HCT116 (cell line): ENCODE measurements at places on chromosomes 1 and 21. TPM values are rescaled to one million over a fixed set of nuclear protein-coding genes. Genes with fewer than 3 reads are reported as not detected.

The HSPA6 gene
- not detected for total RNA-seq

The HFM1 gene
- 0.07 TPM for total RNA-seq

The YTHDF2 gene
- 90.6 TPM for total RNA-seq

The PAQR6 gene
- 10.9 TPM for total RNA-seq

The KRTAP13-2 gene
- total RNA-seq = not detected

The TNFRSF9 gene
- total RNA-seq = 0.20 TPM

- no peak for DNase-seq
- H3K36me3 ChIP-seq = no peaks in the 10 kb centered on the region
- no peaks in the 10 kb centered on the region for H3K4me1 ChIP-seq
- H3K27ac ChIP-seq = no peak overlapping the region
- H3K4me3 ChIP-seq = no peak overlapping the region
These were observed 219.5 kb downstream of the ZP4 start for GRCh38 chr1:237671262-237671661.

DNA sequence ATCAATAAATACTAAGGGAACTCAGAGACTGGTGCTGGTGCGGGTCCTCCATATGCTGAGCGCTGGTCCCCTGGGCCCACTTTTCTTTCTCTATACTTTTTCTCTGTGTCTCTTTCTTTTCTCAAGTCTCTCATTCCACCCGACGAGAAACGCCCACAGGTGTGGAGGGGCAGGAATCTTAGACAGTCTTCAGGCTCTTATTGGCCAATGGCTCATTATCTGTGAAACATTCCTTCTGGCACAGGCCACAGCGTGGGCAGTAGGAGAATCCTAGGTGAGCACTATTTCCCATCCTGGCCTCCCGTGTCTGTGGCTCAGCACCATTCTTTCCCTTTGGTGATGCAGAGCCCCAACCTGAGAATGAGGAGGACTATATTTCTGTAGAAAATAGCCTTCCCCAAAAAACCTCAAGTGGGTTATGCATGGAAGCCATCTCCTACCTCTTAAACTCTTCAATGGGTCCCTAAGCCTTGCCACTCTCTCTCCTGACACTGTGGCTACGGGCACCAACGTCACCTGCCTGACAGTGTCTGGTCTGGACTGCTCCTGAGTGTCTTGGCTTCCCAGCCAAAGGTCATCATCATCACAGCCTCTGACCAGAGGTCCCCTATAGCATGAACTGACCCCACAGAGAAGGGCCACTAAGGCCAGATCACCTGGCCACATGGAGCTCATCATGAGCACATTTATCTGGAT, 6.2 kb upstream of the SLAMF1 start:
- H3K4me1 ChIP-seq = no peaks in the 10 kb centered on the region
- no peak for DNase-seq
- no peaks in the 10 kb centered on the region for H3K36me3 ChIP-seq
- no peak overlapping the region for H3K4me3 ChIP-seq

DNA sequence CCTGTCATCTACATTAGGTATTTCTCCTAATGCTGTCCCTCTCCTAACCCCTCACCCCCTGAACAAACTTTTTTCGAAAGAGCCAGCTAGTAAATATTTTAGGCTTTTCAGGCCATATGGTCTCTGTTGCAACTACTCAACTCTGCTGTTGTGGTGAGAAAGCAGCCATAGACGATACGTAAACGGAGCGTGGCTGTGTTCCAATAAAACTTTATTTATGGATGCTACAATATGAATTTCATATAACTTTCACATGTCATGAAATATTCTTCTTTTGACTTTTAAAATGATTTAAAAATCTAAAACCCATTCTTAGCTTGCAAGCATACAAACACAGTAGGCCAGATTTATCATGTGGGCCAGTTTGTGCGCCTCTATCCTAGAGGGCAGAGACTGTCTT, 11.2 kb upstream of the RPS6KA1 start:
- H3K27ac ChIP-seq = no peak overlapping the region
- no peaks in the 10 kb centered on the region for H3K4me1 ChIP-seq
- no peak for DNase-seq
- no peak overlapping the region for H3K4me3 ChIP-seq
- no peaks in the 10 kb centered on the region for H3K27me3 ChIP-seq

DNA sequence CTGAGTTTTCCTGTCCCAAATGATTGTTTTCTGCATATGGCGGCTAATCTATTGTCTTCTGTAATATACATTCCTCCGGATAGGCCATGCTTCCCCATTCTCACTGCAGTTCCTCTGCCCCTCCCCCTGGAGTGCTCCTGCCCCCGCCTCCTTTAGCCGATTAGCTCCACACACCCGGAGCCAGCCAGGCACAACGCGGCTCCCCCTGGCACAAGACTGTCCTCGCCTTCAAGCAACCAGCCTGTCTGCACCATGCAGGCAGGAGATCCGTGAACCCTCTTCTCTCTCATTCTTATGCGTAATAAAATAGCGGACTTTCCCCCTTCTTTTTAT, 18.0 kb downstream of the SERTAD4 start:
- peak overlapping the region; percentile 17 for H3K4me3 ChIP-seq
- H3K27me3 ChIP-seq = peaks cover 22% of the 10 kb centered on the region
- H3K27ac ChIP-seq = no peak overlapping the region
- peaks cover 18% of the 10 kb centered on the region for H3K4me1 ChIP-seq
- no peaks in the 10 kb centered on the region for H3K36me3 ChIP-seq

- H3K4me1 ChIP-seq = 0 out of 2 replicates have a peak, but pooled peaks cover 3% of the 10 kb centered on the region
- H3K27me3 ChIP-seq = no peaks in the 10 kb centered on the region
- no peak for DNase-seq
- H3K36me3 ChIP-seq = no peaks in the 10 kb centered on the region
- no peak overlapping the region for H3K4me3 ChIP-seq
These were observed 51.8 kb upstream of the GFI1 start for GRCh38 chr1:92538413-92539061.

DNA sequence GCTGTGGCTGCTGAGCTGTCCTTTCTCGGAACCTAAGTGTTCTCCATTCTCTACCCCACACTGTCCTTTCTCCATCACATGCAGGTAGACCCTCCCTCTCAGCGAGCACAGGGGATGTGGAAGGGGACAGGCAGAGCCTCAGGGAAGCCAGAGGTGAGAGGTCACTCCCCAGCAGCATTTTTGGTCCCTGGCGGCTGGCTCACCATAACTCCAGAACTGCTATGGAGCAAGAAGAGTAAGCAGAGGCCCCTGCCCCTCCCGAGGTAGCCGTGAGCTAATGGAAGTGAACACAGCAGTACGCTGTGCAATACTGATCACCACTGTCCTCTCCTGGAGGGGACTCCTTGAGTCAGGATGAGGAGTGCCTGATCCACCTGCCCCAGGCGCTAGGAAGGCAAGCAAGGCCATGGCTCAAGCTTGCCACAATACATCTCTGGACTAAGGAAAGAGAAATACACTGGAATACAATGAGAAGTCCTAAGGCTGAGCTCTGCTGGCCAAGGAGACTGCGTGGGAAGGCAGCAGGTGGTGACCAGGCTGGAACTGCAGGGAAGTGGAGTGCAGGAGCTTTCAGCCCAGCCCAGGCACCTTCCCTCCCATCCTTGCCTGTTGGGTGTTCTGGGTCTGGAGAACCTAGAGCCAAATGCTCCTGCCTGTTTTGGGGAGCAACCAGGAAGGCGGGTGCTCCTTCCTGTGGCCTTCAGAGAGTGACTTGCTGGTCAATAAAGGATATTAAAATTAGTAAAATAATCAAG, 96.2 kb downstream of the LAMC2 start:
- no peaks in the 10 kb centered on the region for H3K36me3 ChIP-seq
- H3K4me1 ChIP-seq = no peaks in the 10 kb centered on the region
- DNase-seq = no peak
- H3K4me3 ChIP-seq = no peak overlapping the region

DNA sequence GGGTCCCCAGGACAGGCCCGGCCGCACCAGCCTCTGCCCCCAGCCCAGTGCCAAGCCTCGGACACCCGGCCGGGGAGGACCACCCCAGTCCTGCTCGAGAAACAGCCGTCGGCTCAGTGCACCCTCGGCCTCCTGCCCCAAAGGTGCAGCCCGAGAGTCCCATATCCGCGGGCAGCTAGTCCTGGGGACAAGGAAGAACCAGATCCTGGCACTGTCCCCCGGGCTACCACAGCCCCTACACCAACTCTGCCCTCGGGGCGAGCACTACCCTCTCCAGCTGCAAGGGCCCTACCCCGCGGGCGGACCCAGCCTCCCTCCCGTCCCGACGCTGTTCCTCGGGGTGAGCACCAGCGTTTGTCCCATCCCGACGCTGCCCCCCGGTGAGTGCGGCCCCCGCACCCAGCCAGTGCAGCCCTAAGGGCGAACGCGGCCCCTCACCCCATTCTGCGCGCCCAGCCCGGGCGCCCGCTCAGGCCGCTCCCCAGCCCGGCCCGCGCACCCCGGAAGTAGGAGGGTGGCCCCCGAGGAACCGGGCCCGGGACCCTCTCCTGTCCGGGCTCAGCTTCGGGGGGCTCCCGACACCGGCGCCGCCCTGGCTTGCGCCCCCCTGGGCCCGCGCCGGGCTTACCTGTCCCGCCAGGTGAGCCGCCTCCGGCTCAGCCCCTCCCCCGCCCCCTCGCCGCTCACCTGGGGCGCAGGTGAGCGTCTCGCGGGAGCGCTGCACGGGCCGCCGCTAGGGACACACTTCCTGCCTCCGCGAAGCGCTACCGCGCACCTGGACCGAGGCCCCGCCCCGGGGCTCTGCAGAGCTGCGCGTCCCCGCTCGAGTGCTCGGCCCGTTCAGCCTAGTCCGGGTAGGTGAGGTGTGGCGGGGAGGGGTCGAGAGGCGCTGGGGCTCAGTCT, at the start of gene KDF1:
TSS of gene KDF1 (minus strand) at position 747 of the 903 bp plus-strand sequence. CDS start 8,088 bp downstream, outside the sequence.
- H3K4me3 ChIP-seq = peak within 1 kb of the TSS; percentile 96
- H3K4me1 ChIP-seq = peaks cover 7% of the 10 kb centered on the region; the same call in 1 of the 2 replicates
- no peaks in the 10 kb centered on the region for H3K36me3 ChIP-seq
- peak; percentile 61 for DNase-seq
- H3K27me3 ChIP-seq = no peaks in the 10 kb centered on the region

GRCh38 chr1:196887515-196888239, at the start of gene CFHR4:
CFHR4 (plus strand) TSS chr1:196888052; CDS start chr1:196888151, 99 bp downstream.
- H3K4me3 ChIP-seq = no peak within 1 kb of the TSS
- DNase-seq = no peak

- no peaks in the 10 kb centered on the region for H3K27me3 ChIP-seq
- DNase-seq = no peak
- no peaks in the 10 kb centered on the region for H3K4me1 ChIP-seq
- H3K4me3 ChIP-seq = no peak overlapping the region
- no peak overlapping the region for H3K27ac ChIP-seq
These were observed 14.3 kb upstream of the LPAR3 start for GRCh38 chr1:84907095-84907827.

DNA sequence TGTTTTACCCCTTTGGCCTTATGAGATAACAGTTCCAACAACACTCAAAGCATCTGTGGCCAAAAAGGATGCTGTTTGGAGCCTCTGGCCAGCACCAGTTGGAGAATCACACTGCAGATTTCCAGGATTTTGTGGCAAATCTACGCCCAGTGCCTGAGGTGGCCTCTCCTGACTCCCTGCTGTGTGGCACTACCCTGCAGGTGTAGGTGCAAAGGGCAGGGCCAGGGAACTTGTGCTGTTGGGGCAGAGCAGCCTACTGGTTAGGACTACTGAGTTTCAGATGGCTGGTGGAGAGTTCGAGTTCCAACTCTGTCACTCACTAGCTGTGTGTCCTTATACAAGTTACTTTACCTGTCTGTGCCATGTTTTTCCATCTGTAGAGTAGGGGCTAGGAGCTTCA, 170.5 kb downstream of the PTPRU start:
- H3K36me3 ChIP-seq = no peaks in the 10 kb centered on the region
- no peaks in the 10 kb centered on the region for H3K4me1 ChIP-seq
- no peak for DNase-seq
- peaks cover 12% of the 10 kb centered on the region for H3K27me3 ChIP-seq
- H3K4me3 ChIP-seq = no peak overlapping the region

- no peaks in the 10 kb centered on the region for H3K27me3 ChIP-seq
- no peak overlapping the region for H3K4me3 ChIP-seq
- no peak overlapping the region for H3K27ac ChIP-seq
- H3K4me1 ChIP-seq = no peaks in the 10 kb centered on the region
These were observed 70.9 kb upstream of the POU3F1 start for GRCh38 chr1:38117444-38117887.

DNA sequence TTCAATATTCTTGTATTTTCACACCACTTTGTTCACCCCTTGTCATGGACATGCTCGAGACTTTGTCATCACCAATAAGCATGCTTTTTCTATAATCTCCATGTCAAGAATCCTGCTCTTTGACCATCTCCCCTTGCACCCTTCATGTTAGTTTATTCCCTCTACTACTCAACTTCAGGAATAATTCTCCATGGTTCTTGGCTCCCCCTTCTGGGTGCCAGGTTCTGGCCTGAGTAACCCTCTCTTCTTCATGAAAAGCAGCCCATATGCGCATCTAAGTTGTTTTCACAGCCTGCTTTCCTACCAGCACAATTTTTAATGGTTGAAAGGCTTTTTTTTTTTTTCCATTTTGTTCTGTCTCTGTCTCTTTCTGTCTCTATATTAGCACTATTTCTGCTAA, 160.7 kb downstream of the LEPR start:
- H3K36me3 ChIP-seq = no peaks in the 10 kb centered on the region
- no peak for DNase-seq
- no peaks in the 10 kb centered on the region for H3K27me3 ChIP-seq
- H3K4me1 ChIP-seq = no peaks in the 10 kb centered on the region
- H3K27ac ChIP-seq = no peak overlapping the region
- no peak overlapping the region for H3K4me3 ChIP-seq

GRCh38 chr1:117368116-117369108, 1.2 kb downstream of the MAN1A2 start:
- H3K4me1 ChIP-seq = peaks cover 14% of the 10 kb centered on the region
- DNase-seq = no peak
- peak overlapping the region; percentile 65 for H3K4me3 ChIP-seq
- no peaks in the 10 kb centered on the region for H3K27me3 ChIP-seq
- peak overlapping the region; percentile 97; the same call in 1 of the 2 replicates for H3K27ac ChIP-seq
- no peaks in the 10 kb centered on the region for H3K36me3 ChIP-seq

- no peak for DNase-seq
- no peak overlapping the region for H3K4me3 ChIP-seq
These were observed 384.0 kb downstream of the LTN1 start for GRCh38 chr21:28608646-28609045.

GRCh38 chr1:110960777-110961420, 2.8 kb downstream of the LRIF1 start:
- H3K4me1 ChIP-seq = peaks cover 6% of the 10 kb centered on the region
- no peaks in the 10 kb centered on the region for H3K27me3 ChIP-seq
- H3K36me3 ChIP-seq = no peaks in the 10 kb centered on the region
- no peak overlapping the region for H3K4me3 ChIP-seq
- no peak for DNase-seq
- no peak overlapping the region for H3K27ac ChIP-seq

GRCh38 chr1:157781048-157781447, 4.1 kb upstream of the FCRL2 start:
- no peaks in the 10 kb centered on the region for H3K4me1 ChIP-seq
- H3K27ac ChIP-seq = no peak overlapping the region
- DNase-seq = no peak
